ENCODE measurements at places on chromosomes 1 and 21. TPM values are rescaled to one million over a fixed set of nuclear protein-coding genes. Genes with fewer than 3 reads are reported as not detected.
A peak's percentile ranks its signal among the peaks of the same experiment; 100 is the strongest.

PFDN2 gene
- total RNA-seq: 107 TPM

CFAP141 gene
- not detected for total RNA-seq

GRCh38 chr1:221165839-221166500 is 286.7 kb downstream of the HLX start:
- DNase-seq: no peak

GRCh38 chr1:93993731-93994130 is 84.5 kb upstream of the GCLM start:
- DNase-seq: peak; percentile 47

- DNase-seq: peak; percentile 79
These were observed 5.8 kb upstream of the FNBP1L start for GRCh38 chr1:93442008-93442666.

GRCh38 chr1:219744652-219745469 is 132.0 kb upstream of the ZC3H11B start:
- no peak for DNase-seq

ITLN2 gene
- total RNA-seq: not detected

DNA sequence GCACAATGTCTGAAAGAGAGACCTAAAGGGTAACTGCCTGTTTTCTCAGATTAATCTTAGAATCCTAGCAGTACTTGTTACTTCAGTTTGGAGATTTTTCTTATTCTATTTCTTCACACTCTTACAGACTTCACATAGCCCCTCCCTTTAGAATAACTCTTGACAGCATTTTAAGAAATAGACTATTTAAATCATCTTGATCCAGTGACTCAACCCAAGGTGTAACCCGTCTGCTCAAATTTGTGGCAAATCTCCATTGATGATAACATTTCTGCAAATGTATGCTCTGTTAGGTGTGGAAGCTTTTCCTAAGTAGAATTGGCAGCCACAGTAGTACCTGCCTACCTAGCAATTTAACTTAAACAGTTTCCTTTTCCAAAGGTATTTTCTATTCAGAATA is 391.2 kb downstream of the DISC1 start:
- DNase-seq: no peak

DNA sequence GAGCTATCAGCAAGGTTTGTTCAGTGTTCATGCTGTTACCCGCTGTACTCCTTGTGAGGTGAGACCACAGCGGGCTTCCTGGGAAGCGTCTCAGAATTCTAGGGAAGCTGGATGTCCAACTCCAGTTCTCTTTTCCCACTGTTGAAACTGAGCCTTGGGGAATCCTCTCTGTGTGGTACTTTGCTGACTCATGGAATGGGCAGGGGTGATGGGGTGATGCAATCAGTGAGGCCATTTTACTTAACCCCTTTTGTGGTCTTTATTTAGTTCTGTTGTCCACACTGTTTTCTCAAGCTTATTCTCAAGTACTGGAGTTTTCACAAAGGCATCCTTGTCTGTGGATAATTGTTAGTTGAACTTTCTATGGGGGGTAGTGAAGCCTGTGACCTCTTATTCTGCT is 42.6 kb downstream of the ACKR1 start:
- DNase-seq: no peak

DNA sequence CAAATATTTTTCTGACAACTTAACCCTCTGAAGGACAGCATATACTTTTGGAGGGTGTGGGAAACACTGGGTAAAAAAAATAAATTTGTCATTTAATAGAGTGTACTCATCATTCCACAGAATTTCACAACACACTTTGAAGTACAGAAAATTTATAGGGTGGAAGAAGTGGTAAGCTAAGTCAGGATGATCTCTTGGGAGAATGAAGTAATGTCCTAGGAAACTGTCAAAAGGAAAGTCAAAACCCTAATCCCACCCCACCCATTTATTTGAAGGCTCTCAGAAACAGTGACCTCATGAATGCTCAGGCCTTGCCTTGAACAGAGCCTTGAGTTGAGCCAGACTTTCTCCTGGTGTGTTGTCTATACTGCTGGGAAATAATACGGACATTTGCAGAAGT is 7.3 kb upstream of the UAP1 start:
- DNase-seq: peak; percentile 16
